ENCODE measurements at places on chromosomes 5 and 9.

DNA sequence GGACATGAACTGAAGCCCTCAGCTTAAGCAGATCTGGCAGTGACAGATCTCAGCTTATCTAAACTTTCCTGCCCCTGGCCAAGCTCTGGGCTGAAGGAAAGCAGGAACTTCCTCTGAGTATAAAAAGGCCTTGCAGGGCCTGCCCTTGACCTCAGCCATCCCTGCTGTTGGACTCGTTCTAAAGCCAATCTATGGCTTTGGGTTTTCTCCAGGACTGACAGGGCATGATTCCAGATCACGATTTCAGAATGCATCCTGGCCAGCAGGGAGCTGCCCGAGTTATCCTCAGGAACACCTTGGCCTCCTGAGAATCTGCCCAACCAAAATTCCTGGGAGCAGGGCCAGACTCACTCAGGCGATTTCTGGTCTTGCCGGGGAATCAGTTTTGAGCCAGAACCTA lies 502.7 kb downstream of the TLE4 start:
- DNase-seq: no peak

GRCh38 chr5:155451106-155451505 lies 437.6 kb downstream of the KIF4B start:
- DNase-seq: no peak

GRCh38 chr9:91395553-91396471 lies 27.8 kb downstream of the NFIL3 start:
- no peak for DNase-seq

DNA sequence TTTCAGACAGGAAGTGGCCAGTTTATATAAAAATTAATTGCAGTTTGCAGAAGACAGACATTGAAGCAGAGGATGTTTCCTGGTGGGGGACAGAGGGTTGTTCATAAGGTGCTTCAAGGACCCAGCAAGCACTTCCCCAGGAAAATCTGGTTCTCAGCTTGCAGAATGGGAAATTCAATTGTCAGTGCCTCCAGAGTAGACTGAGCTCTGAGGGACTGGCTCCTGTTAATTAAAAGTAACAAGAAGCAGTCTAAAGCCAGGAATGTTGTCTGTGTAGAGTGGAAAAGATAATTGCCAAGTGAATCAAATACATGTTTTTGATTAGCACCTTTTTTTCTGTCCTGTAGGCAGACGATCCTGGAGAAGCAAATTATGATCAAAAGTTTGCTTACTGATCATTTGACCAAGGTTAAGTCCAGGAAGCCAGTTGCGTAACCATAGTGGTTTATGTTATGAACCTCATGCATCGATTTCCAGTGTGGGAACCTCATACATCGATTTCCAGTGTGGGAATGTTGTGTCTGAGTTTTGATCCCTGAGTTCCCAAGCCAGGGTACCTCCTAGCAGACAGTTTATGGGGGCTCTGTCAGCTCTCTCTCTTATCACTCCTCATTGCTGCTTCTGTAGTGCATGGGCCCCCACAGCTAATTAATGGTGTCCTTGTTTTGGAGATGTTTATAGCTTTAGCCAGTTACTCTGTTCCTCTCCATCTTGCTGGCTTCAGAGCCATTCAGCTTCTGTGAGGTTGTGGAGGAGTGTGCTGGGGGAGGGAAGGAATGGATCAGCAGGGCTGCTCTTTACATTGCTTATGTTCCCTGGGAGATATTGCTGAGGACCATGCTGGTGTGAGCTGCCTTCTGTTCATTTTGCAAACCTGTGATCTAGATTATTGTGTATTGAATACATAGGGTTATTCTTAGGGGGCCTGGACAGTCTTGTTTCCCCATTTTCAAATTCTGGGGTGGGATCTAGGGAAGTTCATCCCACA lies 17.1 kb downstream of the MSANTD3 start:
- DNase-seq: no peak

GRCh38 chr5:68957591-68957990 lies 136.2 kb upstream of the SLC30A5 start:
- no peak for DNase-seq

GRCh38 chr9:70439991-70440706 lies 25.7 kb upstream of the KLF9 start:
- DNase-seq: no peak

- DNase-seq: no peak
These were observed 64.5 kb upstream of the GNA14 start for GRCh38 chr9:77712533-77713130.

- DNase-seq: no peak
These were observed 32.5 kb upstream of the ERBIN start for GRCh38 chr5:65893749-65894430.

DNA sequence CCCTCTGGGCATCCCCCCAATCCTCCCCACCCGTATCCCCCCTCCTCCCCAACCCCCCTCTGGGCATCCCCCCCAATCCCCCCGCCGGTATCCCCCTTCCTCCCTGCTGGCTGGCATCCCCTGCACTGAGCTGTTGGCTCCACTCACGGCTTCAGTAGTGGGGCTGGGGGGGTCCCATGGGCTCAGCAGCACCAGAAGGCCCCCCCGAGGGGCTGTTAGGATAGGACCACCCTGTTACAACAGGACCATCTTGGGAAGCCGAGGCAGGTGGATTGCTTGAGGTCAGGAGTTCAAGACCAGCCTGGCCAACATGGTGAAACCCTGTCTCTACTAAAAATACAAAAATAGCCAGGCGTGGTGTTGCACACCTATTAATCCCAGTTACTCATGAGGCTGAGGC lies 42.4 kb downstream of the EXD3 start:
- no peak for DNase-seq

DNA sequence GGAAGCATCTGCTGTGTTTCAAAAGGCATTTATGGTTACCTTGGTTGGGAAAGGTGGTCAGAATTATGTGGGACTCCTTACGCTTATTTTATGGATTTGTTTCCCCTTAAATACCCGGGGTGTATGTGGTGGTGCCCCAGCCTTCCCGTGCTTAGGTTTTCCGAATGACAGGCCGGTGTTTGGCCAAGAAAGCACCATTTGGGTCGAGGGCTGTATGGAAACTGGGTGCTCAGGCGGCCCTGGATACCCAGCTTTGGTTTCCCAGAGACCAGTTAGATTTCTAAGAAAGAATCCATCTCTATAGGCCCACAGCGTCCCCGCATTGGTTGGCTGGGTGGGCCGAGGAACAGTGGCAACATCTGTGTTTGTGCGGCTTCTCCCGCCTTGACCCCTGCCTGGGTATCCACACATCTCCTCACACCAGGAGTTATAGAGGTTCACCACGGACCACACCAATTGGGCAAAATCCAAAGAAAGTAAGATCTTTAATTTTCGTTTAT lies 868 bp downstream of the ARHGEF28 start:
- DNase-seq: no peak

DNA sequence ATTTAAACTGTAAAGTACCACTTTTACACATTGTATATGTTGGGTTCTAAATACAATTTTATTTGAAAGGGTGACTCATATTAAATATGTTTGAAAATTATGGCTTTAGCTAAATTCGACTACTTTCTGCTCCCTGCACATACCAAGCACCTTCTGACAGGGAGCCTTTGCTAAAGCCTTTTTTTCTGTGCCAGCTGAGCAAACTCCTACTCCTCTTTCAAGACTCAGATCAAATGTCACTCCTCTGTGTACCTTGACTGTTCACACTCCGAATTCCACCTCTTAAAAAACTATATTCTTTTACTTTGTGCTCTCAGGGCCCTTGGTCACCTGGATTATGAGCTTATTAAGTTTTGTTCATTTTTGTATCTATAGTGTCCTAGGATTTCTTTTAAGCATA lies 6.5 kb upstream of the OXCT1 start:
- no peak for DNase-seq

DNA sequence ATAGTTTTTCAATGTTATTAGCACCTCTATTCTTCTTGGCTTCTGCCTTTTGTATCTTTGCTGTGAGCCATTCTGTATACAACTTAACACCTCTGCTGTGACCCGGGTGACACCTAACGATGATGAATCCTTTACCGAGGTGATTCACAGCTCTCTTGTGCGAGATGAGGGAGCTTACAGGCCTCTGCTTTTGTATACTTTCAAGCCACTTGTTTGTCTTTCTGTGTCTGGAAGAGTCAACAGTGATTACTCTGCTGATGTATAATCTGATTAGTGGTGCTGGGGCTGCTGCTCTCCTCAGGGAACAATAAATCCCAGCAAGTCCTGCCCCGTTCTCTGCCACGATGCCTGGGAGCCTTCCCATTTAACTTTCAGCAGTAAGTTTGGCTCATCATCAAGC lies 442.9 kb upstream of the SGCD start:
- DNase-seq: no peak

- DNase-seq: no peak
These were observed 116.7 kb upstream of the PITX1 start for GRCh38 chr5:135150767-135151166.
